ENCODE measurements at places on chromosomes 6 and 20.

GRCh38 chr20:7908905-7909304 lies 31.4 kb downstream of the HAO1 start:
- no peak for DNase-seq

- DNase-seq = no peak
Measured at GRCh38 chr6:76221525-76221924, 149.1 kb upstream of the IMPG1 start.

DNA sequence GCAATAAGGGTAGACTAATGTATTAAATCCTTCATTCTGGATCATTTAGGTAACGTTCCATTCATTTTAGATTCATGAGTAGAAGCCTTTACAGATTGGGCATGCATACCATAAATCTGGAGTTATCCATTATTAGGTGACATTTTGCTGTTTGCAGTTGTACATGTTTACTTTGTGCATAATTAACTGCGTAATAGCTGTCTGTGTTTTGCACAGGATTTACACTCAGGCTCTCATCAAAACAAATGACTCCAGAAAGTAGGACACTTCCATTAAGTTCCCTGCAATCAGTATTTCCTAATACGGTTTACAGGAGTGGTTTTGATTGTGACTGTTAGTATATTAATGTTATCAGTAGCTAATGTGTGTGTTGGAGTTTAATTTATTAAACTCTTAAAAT lies 997.4 kb downstream of the HACE1 start:
- no peak for DNase-seq

DNA sequence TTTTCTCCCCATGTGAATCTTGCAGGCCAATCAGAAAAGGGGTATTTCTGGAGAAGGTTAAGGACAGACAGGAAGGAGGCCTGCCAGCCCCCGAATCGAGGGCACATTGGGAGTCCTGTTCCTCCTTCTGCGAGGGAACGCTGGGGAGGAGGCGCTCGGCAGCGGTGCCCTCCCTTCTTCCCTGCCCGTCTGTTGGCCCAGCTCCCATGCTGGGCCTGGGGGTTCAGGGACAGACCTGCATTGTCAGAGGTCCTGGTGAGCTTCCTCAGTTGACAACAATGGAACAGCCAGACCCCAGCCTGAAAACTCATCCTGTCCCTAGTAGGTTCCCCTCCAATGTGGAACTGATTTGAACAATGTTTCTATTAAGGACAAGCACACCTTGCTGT lies 15.1 kb upstream of the SYNJ2 start:
- DNase-seq = no peak

- no peak for DNase-seq
Measured at GRCh38 chr6:133503336-133503729, 262.2 kb downstream of the EYA4 start.

All from suppressor macrophage treated with lipopolysaccharide for 4 hours (primary cell).